ENCODE measurements at places on chromosomes 6 and 20.

- no peak for DNase-seq
Measured at GRCh38 chr6:155830531-155830930, 374.9 kb upstream of the NOX3 start.

GRCh38 chr6:81876971-81877370, 124.5 kb upstream of the TENT5A start:
- DNase-seq = peak; percentile 19

DNA sequence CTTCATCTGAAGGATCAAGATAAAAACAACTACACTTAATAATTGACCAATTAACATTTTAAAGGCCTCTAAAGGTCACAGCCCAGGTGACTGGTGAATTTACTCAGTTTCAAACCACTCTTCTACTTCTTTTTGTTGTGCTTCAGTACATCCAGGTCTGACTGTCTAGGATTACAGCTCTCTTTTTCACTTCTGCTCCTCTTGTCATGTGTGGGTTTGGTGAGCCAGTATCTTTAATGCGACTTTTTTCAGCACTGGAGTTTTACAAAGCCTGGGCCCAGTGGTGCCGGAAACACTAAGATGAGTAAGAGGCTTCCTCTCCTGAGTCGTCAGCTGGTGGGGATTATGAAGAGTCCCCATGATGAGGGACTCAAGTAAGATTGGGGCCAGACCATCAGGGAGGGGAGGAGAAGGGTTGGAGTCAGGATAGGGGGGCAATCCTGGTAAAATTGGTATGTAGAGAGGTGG, 27.0 kb downstream of the HECA start:
- DNase-seq = no peak

GRCh38 chr6:39225543-39225942, 3.7 kb downstream of the KCNK5 start:
- no peak for DNase-seq

DNA sequence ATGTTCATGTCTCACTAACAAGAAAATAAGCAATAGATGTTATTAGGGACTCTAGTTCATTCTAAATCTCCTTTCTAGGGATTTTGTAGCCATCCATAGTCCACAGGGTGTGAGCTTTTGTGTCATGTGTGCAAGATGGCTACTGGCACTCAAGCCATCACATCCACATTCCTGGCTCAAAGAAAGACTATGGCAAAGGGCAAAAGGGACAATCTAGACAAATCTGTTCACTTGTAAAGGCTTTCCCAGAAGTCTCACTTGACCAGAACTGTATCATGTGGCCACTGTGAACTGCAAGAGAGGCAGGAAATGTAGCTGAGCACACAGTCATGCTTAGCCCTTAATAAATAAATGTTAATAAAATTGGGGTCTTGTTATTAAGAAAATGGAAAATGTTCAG, 212.6 kb upstream of the EXOC2 start:
- no peak for DNase-seq

GRCh38 chr20:45087097-45087790, 13.7 kb downstream of the KCNS1 start:
- DNase-seq = no peak

GRCh38 chr6:109790131-109790530, 99.0 kb downstream of the FIG4 start:
- DNase-seq = no peak

GRCh38 chr6:11341303-11341702, 108.8 kb upstream of the NEDD9 start:
- DNase-seq = no peak

DNA sequence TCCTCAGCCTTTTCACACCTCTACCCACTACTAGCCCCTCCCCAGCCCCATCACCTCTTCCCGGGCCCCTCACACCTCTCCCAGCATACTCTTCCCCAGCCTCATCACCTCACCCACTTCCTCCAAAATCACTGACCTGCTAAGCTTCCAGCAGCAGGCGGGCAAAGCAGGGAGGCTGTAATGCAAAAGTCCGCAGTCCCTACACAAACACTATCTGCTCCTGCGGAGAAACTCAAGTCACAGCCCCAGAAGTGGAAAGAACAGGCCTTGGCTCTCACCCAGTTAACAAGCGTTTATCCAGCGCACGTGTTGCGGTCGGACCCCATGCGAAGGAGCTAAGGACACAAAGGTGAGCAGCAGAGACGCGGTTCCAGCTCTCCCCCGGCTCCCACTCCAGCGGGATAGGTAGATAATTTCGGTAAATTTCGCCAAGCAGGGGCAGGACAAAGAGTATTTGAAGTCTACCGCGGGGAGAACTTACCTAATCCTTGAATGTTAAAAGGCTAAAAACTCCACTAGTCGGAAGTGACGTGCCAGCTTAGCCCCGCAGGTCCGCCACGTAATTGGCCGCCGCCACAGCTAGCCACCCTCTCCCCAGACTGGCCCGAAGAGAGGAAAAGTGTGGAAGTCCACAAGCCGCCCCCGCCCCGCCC, 728 bp upstream of the TRIM39 start:
- peak; percentile 15 for DNase-seq

GRCh38 chr20:32387252-32387651, 29.1 kb downstream of the ASXL1 start:
- DNase-seq = no peak

DNA sequence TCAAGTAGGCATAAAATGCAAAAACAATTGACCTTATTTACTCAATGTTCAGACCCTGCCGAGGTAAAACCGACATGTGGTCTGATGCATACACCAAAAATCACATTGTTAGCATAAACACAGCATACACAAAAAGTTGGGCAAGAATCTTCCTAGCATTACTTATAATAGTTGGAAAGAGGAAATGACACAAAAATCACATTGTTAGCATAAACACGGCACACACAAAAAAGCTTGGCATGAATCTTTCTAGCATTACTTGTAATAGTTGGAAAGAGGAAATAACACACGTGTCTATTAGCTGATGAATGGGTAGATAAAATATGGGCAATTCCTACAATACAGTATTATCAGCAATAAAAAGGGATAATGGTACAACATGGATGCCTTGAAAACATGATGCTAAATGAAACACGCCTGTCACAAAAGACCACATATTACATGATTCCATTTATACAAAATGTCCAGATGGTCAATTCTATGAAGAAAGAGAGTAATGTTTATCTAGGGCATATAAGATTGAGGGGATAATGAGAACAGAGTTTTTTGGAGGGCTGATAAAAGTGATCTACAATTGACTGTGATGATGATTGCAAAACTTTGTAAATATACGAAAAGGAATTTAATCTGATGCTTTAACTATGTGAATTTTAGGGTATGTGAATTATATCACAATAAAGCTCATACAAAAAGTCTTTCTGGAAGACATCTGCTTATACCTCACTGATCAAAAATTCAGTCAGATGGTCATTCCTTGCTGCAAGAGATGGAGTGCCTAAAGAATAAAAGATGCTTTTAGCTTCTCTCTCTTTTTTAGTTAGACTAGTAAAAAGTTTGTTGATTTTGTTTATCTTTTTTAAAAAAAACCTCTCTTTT, 1019.5 kb upstream of the CITED2 start:
- DNase-seq = no peak

DNA sequence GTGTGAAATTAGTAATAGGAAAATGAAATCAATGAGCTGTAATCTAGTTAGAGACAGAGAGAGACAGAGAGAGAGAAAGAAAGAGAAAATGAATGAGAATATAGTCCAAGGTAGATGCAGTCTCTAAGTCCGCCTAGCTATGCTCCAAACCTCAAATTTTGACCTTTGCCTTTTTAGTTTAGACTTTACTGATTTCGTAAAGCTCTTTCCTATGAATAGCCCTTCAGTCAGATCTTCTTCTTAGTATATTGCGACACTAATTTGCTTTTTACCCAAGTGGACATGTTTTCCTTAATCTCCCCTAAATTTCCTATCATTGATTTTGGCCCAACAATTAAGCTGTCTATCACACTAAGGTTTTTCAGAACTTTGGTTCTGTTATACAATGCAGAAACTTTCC, 49.5 kb downstream of the TFAP2D start:
- DNase-seq = no peak

DNA sequence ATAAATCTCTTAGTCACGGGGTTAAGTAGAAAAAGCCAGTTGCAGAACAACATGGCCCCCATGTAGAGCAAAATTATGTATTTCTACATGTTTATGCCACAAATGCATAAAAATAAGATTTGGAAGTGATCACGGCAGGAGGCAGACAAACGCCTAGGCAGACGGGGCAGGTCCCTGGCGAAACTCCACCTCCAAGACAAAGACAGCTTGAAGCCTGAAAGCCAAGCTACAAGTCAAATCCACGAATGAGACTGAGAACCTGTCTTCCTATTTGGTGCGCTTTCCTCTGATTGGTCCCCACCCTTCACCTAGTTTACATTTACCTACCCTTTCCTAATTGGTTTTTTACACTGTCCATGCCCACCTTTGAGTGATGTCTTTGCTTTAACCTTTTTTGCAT, 28.7 kb upstream of the AHCY start:
- no peak for DNase-seq

GRCh38 chr20:44120676-44121425, 66.1 kb downstream of the JPH2 start:
- DNase-seq = no peak

- peak; percentile 65 for DNase-seq
Measured at GRCh38 chr6:169722362-169723199, 1.7 kb downstream of the PHF10 start.

DNA sequence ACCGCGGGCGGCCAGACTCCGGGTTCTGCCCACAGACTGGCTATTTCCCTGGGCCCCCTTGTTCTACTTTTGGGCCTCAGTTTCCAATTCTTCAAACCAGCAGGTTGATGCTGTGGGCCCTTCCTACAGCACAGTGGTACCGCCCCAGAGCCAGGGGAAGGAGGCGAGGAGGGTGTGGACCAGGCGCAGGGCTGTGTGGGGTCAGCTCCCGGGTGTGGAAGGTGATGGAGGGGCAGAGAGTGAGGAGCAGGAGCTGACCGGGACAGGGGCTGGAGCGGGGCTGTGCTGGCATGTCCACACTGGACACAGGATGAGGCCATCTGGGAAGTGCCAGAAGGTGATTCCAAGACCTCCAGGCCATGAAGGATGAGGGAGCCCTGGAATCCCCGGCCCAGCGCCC, 35.2 kb upstream of the CHRNA4 start:
- DNase-seq = no peak

- no peak for DNase-seq
Measured at GRCh38 chr6:27188061-27188884, 59.2 kb upstream of the PRSS16 start.

GRCh38 chr6:157116426-157116825, 206.9 kb downstream of the TMEM242 start:
- no peak for DNase-seq

DNA sequence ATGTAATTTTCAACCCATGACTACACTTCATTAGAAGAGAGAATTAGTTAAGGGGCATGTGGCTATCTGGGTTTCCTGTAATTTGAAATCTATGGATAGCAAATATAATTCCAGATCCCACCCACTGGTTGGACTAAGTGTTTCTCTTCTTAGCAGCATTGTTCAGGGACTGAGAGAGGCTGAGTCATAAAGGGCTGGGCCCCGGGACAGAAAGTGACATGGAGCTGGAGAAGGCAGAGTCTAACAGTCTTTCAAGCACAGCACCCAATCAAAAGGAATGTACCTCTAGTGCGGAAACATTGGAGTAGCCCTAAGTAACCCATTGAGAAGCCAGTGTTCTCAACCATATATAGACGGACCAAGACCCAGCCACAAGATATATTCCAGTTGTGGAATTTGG, 363.9 kb downstream of the DHX35 start:
- no peak for DNase-seq

- no peak for DNase-seq
Measured at GRCh38 chr6:135087803-135088202, 33.2 kb upstream of the HBS1L start.

DNA sequence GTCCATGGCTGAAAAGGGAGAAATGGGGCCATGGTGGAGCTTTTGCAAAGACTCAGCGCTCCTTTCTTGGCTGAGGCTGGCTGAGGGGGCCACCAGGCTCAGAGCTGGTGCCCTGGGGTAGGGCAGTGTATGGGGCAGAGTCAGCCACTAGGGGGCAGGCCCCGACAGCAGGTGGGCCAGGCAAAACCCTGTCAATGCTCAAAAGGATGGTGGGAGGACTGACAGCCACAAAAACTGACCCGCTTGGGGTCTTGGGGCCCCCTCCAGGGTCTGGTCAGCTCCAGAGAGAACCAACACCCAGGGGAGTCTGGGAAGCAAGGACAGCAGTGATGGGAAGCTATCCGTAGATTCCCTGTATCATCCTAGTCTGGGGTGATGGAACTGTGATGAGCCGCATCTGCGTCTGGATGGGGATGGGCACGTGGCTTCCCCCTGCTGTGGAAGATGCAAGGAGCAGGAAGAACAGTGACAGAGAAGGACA, 306.9 kb downstream of the DHX35 start:
- peak; percentile 53 for DNase-seq

GRCh38 chr6:52499681-52500236, 77.1 kb downstream of the TRAM2 start:
- DNase-seq = no peak

GRCh38 chr6:26048590-26048989, 38.6 kb upstream of the HFE start:
- DNase-seq = no peak

DNA sequence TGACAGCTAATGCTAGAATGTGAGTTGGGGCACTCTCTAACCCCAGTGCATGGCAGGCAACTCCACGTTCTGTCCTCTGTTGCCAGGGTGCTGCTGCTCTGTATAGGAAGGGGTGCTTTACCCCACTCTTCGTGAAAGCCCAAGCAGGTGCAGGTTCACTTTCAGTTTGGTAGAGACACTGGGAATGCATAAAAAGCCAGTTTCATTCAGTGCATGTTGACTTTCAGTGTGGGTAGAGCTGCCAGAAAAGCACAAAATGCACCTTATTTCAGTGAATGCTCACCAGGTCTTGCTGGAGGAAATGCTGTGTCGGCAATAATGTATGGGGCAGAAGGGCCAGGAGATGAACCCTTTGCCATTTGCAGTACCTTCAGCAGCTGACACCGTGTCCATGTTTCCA, 62.1 kb upstream of the ADGRB3 start:
- DNase-seq = no peak

GRCh38 chr6:136439514-136440190, 110.6 kb downstream of the MAP7 start:
- no peak for DNase-seq

GRCh38 chr6:143594647-143595046, 83.1 kb upstream of the PHACTR2 start:
- no peak for DNase-seq

- DNase-seq = no peak
Measured at GRCh38 chr6:43780941-43781928, 11.2 kb downstream of the VEGFA start.

- no peak for DNase-seq
Measured at GRCh38 chr6:4057036-4057435, 21.9 kb downstream of the FAM217A start.

GRCh38 chr6:145244349-145245100, 490.8 kb downstream of the EPM2A start:
- no peak for DNase-seq

DNA sequence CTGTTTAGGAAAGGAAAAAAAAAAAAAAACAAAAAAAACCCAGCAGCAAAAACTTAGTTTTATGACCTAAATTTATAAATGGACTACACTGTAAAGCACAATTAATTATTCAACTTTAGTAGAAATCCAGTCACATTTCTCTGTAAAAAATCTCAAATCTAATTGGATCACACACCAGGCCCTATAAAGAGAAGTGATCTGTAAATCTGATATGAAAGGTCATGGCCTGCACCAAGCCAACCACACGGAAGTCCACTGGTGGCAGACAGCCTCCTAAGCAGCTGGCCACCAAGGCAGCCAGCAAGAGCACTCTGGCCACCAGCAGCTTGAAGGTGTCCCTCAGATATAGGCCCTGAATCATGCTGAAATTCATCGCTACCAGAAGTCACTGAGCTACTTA, 131.6 kb downstream of the HFE start:
- no peak for DNase-seq
